ENCODE measurements at places on chromosomes 2 and 18.

- no peaks in the 10 kb centered on the region for H3K27me3 ChIP-seq
- no peak overlapping the region for H3K4me3 ChIP-seq
- no peaks in the 10 kb centered on the region for H3K36me3 ChIP-seq
- no peak for DNase-seq
- no peak overlapping the region for H3K27ac ChIP-seq
- no peaks in the 10 kb centered on the region for H3K4me1 ChIP-seq
These were observed 264.7 kb upstream of the ID2 start for GRCh38 chr2:8416849-8417832.

DNA sequence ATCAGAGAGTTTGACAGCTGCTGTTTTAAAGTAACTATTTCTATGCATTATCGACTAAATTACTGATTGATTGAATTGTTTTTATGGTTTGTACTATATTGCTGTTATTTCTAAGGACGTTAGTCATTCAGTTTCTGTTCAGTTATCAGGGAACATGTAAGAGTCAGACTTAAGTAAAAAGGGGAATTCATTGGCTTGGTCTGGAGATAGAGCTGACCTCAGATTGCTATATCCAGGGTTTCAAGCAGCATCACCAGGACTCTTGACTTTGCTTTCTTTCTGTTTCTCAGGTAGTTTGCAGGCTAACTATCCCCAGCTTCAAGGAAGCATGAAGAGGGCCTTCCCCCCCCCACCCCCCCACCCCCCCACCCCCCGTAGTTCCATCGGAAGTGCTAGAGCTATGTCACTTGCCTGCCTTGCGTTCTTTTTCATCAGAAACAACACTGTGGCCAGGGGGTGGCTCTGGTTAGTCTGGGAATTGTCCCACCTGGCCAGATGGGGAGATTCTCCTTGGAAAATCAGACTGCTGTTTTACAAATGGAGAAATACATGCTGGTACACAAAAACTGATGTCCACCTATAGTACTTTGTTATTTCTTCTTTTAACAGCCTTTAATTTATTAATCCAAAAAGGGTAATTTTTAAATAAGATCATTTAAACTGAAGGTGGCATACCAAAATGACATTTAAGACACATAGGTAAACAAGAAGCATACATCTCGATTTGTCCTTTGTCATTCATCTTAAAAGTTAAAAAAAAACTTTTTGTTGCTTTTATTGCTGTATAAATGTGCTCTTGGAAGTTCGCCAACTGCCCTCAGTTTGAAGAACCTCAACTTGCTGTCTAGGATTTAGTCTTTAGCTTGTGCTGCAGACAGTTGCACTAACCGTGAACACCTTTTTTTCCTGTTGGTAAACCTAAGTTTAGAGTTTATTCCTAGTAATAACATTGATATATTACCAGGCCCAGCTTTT is 9.4 kb downstream of the SMAD4 start:
- no peaks in the 10 kb centered on the region for H3K36me3 ChIP-seq
- H3K27ac ChIP-seq: no peak overlapping the region
- no peak overlapping the region for H3K4me3 ChIP-seq
- H3K27me3 ChIP-seq: no peaks in the 10 kb centered on the region
- no peak for DNase-seq
- peaks cover 21% of the 10 kb centered on the region for H3K4me1 ChIP-seq

DNA sequence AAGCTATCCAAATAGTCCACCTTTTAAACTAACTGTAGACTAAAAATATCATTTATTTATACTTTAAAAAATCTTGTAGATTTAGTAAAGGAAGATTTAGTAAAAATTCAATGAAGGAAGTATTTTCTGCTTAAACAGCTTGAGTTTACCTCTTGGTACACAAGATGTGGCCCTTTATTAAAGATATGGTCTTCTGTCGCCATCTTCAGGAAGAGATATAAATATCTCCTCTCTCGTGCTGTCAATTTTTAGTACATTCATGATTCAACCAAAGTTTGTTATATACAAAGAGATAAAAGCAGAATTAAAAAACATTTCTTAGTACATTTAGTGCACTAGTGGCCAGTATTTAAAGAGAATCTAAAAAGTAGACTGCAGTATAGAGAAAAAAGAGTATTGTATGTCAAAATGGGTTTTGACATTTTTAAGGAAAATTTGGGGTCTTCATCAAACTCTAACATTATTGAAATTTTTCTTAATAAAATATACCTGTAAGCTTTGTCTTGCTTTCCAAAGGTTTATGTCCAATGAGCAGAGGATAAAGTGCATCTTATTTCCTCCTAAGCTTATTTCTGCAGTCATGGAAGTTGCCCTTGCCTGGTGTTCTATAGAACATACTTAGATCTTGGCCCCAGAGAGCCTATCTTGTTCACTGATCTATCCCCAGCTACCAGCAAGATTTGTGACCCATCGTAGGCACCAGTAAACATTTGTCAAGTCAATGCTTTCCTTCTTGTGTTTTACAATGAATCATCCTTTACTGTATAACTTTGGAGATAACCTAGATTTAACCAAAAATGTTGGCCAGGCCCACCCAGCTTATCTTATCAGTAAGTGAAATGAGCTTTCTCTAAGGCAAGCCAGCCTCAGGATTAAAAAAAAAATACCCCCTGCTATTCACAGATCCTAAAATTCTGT is 18.5 kb upstream of the EML6 start:
- no peak overlapping the region for H3K27ac ChIP-seq
- no peaks in the 10 kb centered on the region for H3K36me3 ChIP-seq
- peaks cover 8% of the 10 kb centered on the region for H3K4me1 ChIP-seq
- H3K27me3 ChIP-seq: peaks cover 15% of the 10 kb centered on the region
- DNase-seq: no peak

GRCh38 chr2:144085016-144085415 is 434.9 kb downstream of the ZEB2 start:
- no peaks in the 10 kb centered on the region for H3K36me3 ChIP-seq
- H3K27me3 ChIP-seq: no peaks in the 10 kb centered on the region
- H3K4me3 ChIP-seq: no peak overlapping the region
- H3K27ac ChIP-seq: no peak overlapping the region
- H3K4me1 ChIP-seq: no peaks in the 10 kb centered on the region

- H3K4me1 ChIP-seq: no peaks in the 10 kb centered on the region
- H3K27me3 ChIP-seq: no peaks in the 10 kb centered on the region
- no peak overlapping the region for H3K4me3 ChIP-seq
These were observed 105.6 kb upstream of the REV1 start for GRCh38 chr2:99595373-99595772.

- no peaks in the 10 kb centered on the region for H3K4me1 ChIP-seq
- H3K36me3 ChIP-seq: no peaks in the 10 kb centered on the region
- no peaks in the 10 kb centered on the region for H3K27me3 ChIP-seq
- H3K27ac ChIP-seq: no peak overlapping the region
- no peak for DNase-seq
These were observed 111.1 kb upstream of the KLF7 start for GRCh38 chr2:207276858-207277257.

DNA sequence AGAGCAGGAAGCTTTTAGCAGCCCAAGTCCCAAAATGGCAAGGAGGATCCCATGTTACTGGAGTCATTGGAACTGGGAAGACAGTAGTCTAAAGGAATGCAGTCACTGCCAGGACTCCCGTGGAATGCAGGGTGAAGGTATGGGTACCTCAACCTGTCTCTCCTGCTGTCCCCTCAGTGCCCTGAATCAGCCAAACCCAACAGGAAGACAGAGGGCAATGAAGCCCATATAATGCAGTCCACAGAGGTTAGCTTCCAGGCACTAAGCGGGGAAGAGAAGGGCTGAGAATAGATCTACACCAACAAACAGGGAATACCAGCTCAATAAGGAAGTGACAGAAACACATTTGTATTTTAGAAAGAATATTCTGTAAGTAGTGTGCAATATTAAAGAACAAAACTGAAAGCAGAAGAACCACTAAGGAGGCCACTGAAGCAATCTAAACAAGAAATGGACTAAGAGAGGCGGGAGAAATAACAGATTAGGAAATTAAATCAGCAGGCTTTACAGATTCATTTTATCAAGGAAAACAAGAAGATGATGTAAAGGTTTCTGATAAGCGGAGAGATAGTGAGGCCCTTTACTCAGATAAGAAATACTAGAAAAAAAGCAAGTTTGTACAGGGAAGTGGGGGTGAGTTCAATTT is 8.3 kb downstream of the NEMP2 start:
- H3K36me3 ChIP-seq: no peaks in the 10 kb centered on the region
- no peak for DNase-seq
- H3K27ac ChIP-seq: no peak overlapping the region
- no peaks in the 10 kb centered on the region for H3K27me3 ChIP-seq

DNA sequence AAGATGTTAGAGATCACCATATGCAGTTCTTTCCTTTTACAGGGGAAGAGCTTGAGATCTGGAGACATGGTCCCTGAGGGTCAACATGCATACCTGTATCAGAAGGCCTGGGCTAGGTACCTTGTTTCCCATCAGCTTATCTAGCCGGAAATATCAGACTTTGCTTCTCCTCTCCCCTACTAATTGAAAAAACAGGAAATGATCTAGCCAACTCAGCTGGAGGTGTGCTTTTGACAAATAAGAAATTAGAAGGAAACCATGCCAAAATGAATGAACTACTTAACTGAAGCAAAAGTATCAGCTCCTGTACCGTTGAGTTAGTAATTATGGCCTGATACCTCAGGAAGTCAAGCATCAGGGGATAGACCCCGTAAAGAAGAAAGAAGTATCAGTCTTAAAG is 20.4 kb downstream of the PKP4 start:
- DNase-seq: no peak
- no peak overlapping the region for H3K27ac ChIP-seq
- no peaks in the 10 kb centered on the region for H3K36me3 ChIP-seq
- no peaks in the 10 kb centered on the region for H3K4me1 ChIP-seq
- no peaks in the 10 kb centered on the region for H3K27me3 ChIP-seq

- no peaks in the 10 kb centered on the region for H3K4me1 ChIP-seq
- H3K27ac ChIP-seq: no peak overlapping the region
- DNase-seq: no peak
- no peak overlapping the region for H3K4me3 ChIP-seq
- H3K27me3 ChIP-seq: no peaks in the 10 kb centered on the region
These were observed 11.5 kb upstream of the TSPYL6 start for GRCh38 chr2:54267577-54267976.

DNA sequence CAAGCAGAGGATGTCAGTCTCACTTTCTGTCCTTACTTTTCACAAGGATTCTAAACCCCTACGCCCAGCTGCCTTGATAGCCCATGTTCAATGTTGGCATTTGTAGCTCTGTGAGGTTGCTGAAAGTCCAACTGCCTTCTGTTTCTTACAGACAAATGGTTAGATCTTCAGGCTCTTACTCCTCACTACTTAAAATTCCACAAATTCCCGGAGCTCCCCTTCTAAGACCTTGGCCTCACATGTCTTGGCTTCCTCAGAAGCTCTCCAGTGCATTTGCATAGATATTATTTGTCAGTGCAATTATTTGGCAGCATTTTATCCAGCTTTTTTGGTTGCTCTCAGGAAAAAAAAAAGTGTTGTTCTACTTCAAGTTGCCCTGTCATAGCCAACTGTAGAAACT is 453.7 kb upstream of the CELF4 start:
- no peak overlapping the region for H3K4me3 ChIP-seq
- H3K27me3 ChIP-seq: no peaks in the 10 kb centered on the region
- H3K36me3 ChIP-seq: no peaks in the 10 kb centered on the region
- H3K27ac ChIP-seq: no peak overlapping the region
- no peaks in the 10 kb centered on the region for H3K4me1 ChIP-seq

DNA sequence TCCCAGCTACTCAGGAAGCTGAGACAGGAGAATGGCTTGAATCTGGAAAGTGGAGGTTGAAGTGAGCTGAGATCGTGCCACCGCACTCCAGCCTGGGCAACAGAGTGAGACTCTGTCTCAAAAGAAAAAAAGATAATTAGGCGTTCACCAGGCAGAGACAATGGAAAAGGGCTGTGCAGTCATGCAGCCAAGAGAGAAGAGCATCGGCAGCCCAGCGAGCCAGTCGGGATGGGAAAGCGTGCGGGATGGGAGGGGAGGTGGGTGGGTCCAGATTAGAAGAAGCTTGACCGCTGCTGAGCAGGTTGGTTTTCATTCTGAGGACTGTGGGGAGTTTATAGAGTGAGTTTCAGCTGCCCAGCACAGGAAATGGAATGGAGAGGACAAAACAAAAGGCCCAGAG is 15.0 kb upstream of the CYS1 start:
- peaks cover 7% of the 10 kb centered on the region for H3K4me1 ChIP-seq
- no peaks in the 10 kb centered on the region for H3K36me3 ChIP-seq
- H3K4me3 ChIP-seq: no peak overlapping the region
- no peak overlapping the region for H3K27ac ChIP-seq

DNA sequence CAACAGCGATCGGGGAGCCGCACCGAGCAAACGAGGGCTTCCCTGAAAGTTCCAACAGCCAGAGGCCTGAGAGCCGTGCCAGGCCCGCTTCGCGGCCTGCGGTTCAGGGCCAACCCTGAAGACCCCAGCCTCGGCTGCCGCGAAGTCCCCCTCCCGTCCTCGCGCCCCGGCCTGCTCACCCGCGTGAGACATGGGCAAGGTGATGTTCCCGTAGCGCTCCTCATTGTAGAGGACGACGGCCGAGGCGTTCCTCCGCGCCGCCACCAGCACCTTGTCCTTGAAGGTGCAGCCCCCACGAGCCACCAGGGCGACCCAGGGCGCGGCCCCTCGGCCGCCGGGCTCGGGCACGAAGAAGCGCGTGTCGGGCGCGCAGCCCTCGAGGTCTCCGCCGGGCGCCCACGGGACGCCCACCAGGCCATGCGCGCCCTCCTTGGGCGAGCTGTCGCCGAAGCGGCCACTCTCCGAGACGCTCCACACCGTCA is 510 bp downstream of the RNF149 start:
- H3K4me3 ChIP-seq: peak overlapping the region; percentile 92
- peaks cover 38% of the 10 kb centered on the region for H3K4me1 ChIP-seq
- peaks cover 4% of the 10 kb centered on the region for H3K36me3 ChIP-seq
- no peak for DNase-seq

DNA sequence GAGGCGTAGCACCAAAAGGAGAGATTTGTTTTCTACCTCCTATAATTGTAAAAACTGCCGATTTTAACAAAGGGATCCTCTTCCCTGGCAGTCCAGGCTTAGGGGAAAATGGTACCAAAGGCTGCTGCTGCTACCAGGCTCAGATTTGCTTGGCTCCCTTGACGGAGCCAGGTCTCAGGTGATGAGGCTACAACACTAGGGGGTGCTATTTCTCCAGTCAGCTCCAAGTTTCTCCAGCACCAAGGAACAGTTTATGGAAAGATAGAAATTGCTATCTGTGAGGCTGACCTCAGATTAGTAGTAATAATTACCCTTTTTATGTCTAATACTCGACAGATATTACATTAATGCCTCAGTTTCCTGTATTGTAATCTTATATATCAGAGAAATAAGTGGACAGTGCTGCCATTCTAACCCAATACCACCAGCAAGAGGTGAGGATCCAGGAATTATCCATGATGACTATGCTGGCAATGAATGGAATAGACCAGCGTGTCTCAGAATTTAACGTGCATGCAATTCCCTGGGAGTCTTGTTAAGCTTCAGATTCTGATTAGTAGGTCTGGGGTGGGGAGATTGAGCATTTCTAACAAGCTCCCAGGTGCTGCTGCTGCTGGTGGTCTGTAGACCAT is 111.3 kb downstream of the ESCO1 start:
- no peak overlapping the region for H3K27ac ChIP-seq
- no peaks in the 10 kb centered on the region for H3K4me1 ChIP-seq
- H3K36me3 ChIP-seq: no peaks in the 10 kb centered on the region
- DNase-seq: no peak
- no peaks in the 10 kb centered on the region for H3K27me3 ChIP-seq

- H3K27me3 ChIP-seq: no peaks in the 10 kb centered on the region
- H3K4me3 ChIP-seq: no peak overlapping the region
- H3K4me1 ChIP-seq: no peaks in the 10 kb centered on the region
- no peak for DNase-seq
These were observed 36.5 kb downstream of the CFAP36 start for GRCh38 chr2:55555977-55556376.
